ENCODE measurements at places on chromosomes 7 and 10.

DNA sequence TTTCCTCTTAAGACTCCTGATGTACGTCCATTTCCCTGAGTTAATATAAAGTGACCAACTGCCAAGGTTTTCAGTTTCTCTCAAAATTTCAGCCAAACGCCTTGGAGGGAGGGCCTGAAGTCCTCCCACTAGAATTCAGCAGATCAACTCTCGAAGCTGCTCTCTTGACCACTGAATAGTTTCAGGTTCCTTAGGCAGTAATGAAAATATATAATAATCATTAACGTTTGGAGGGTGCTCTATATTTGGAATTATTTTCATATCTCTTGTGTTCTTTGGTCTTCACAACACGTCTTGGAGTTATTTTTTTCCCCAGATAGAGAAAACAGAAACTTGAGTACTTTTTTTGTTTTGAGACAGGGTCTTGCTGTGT lies 123.6 kb upstream of the SFMBT2 start:
- DNase-seq, result no peak

DNA sequence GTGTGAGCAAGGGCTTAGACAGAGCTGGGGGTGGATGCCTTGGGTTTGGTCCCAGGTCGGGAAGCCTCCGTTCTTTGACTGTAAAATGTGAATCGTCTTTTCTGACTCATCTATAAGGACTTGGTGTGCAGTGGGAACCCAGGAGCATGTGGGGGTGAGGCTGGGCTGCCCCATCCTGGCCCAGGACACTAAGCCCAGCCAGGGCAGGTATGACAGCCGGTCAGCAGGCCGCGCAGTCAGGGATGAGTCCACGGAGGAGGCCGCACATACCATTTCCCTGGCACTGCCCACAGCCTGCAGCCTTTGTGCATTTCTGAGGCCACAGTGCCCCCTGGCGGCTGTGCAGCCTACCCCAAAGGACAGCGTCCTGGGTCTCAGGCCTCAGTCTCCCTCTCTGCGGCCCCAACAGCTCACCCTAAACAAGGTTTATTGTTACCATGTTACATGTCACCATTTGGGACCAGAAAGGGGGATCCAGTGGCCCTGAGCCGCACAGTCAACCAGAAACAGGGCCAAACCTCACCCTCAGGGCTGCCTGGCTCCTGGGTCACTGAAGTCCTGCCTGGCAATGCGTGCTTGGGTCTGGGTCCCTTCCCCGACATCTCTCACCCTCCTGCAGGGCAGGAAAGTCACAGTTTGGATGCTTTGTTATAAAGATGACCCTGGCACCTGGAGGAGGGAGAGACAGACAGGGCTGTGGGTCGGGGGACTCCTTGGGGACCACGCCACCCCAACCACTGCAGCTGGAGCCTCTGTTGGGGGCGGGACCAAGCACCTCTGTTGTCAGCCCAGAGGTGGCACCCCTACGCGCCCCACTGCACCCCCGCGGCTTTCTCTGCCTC lies 14.4 kb upstream of the SH2B2 start:
- DNase-seq, result peak; percentile 20

GRCh38 chr10:132239126-132240031 lies 52.6 kb downstream of the DPYSL4 start:
- DNase-seq, result no peak

GRCh38 chr7:24609059-24609458 lies 35.8 kb downstream of the PALS2 start:
- DNase-seq, result no peak

DNA sequence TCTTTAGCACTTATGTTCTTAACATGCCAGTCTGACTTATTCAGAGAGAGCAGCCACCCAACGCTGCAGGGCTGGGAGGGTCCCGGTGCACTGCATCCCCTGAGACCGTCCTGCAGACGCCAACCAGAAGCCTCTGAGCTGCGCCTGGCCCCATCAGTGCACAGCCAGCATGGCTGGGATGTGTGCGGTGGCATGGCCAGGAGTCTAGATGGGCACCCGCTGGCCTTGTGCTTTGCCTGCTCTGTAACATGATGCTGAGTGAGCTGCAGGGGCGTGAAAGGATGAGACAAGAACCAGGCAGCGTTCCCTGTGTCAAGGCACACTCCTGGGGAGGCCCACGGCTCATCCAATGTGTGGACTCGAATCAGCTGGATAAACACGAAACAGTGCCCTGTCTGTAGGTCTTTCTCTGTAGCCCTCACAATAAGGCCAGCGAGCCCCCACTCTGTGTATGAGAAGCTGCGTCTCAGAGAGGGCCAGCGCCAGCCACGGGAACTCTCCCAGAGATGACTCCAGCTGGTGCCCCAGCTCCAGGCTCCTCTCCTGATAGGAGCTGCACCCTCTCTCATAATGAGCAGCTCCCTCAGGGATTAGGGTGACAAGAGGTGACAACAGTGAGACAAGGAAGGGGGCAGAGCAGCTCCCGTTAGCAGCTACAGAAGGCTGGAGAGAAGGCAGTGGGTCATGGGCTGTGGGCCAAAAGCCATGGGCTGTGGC lies 96.8 kb downstream of the TNS3 start:
- no peak for DNase-seq

DNA sequence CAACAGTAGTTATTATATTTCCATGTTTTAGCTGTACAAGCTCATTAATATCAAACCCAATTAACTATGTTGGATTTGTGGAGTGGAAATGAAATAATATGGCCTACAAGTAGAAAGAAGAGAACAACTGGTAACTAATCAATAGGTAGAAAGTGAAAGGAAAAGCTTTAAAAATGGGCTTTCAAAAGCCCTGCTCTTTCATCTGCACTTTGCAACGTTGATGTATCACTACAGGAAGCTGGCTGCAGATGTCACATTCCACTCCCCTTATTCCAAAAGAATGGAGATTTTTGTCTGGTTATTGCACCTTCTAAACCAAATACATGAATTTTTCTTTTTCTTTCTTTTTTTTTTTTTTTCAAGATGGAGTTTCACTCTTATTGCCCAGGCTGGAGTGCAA lies 11.7 kb upstream of the MKI67 start:
- no peak for DNase-seq

GRCh38 chr7:34417781-34418180 lies 240.2 kb upstream of the NPSR1 start:
- DNase-seq, result no peak

DNA sequence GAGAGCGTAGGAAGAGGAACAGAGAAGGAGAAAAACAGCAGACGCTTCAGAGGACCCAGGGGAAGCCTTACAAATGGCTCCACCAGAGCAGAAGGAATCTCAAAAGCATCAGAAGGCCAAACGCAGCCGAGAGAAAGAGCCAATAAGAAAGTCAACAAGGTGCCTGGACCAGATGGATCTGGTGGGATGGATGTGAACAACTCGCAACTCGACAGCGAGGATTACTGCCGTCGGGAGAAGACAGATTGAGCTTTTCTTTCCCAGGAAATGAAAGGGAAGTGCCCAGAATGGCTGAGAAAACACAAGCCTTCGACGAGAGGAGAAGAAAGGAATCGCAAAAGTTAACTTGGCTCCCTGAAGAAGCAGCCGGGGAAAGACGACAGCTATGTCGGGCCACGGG lies 132.8 kb upstream of the MGMT start:
- DNase-seq, result no peak

DNA sequence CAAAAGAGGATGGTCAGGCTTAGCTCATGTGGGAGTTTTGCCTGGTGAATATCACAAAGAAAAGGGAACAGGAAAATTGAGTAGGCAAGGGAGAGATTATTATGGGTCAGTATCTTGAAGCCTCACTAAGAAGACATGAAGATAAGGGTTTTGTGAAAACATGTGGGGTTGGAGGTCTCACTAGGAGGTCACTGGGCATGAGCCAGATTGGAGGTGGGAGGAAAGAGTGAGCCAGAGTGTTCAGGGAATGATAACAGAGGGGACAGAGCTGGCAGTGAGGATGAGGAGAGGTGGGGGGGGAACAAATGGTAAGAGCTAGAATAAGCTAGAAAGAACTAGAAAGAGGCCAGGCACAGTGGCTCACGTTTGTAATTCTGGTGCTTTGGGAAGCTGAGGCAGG lies 374.3 kb downstream of the GRID1 start:
- DNase-seq, result no peak

- DNase-seq, result no peak
These were observed 12.6 kb downstream of the KLLN start for GRCh38 chr10:87850742-87851205.

- DNase-seq, result no peak
These were observed 1.9 kb upstream of the SGMS1 start for GRCh38 chr10:50625649-50626132.

DNA sequence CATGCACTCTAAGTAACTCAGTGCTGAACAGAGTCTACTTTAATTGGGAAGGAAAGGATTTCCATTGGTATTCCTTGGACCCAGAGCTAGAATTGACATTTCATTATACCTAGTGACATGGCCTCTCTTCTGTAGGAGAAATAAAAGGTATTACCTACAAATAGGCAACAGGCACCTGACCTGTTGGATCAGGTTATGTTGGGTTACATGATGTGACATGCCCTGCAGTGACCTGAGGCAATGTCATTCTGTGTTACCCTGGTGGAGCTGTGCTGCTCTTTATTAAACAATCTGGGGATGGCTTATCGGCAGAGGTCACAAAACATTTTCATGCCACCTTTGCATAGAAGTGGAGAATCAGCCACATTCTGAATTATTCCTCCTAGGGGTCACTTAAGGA lies 427.7 kb downstream of the MDFIC start:
- no peak for DNase-seq

DNA sequence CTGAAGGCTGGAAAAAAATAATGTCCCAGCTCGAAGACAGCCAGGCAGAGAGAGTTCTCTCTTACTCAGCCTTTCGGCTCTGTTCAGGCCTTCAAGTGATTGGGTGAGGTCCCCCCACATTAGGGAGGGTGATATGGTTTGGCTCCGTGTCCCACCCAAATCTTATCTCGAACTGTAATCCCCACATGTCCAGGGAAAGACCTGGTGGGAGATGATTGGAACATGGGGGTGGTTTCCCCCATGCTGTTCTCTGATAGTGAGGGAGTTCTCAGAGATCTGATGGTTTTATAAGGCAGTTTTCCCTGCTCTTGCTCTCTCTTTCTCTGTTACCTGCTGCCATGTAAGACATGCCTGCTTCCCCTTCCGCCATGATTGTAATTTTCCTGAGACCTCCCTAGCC lies 36.6 kb upstream of the LEP start:
- DNase-seq, result no peak

GRCh38 chr10:57015595-57016318 lies 654.7 kb upstream of the ZWINT start:
- DNase-seq, result no peak

- DNase-seq, result peak; percentile 63
These were observed 108.4 kb upstream of the FAM3C start for GRCh38 chr7:121504482-121504881.

GRCh38 chr10:65566906-65567305 lies 1358.9 kb upstream of the LRRTM3 start:
- DNase-seq, result no peak

- no peak for DNase-seq
These were observed 101.2 kb downstream of the CRPPA start for GRCh38 chr7:16320099-16320660.

Measured in pulmonary artery endothelial cell (primary cell).